Activated CD8-positive, alpha-beta memory T cell treated with anti-CD3 and anti-CD28 coated beads for 24 hours (primary cell): ENCODE measurements at places on chromosomes 13 and 19.

GRCh38 chr13:47813718-47814117 is 187.4 kb downstream of the SUCLA2 start:
- DNase-seq = no peak

DNA sequence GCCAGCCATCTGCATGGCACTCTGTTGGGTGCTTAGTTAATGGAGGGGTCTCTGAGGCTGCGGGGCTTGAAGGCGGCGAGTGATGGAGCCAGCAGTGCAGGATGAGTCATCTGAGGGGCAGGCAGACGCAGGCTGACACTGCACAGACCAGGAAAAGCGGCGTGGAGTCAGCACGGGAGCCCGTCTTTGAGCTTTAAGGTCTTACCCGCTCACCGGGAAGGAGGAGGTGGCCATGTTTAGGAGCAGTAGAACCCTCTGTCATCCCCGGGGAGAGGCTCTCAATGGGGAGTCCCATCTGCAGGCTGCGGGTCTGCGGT is 13.1 kb downstream of the NAXD start:
- DNase-seq = no peak

- DNase-seq = no peak
These were observed 52.5 kb upstream of the GTF3A start for GRCh38 chr13:27371932-27372331.

- DNase-seq = no peak
These were observed 243.4 kb downstream of the NHLRC3 start for GRCh38 chr13:39281539-39282150.

GRCh38 chr19:46842791-46843190 is 7.9 kb downstream of the AP2S1 start:
- DNase-seq = no peak

DNA sequence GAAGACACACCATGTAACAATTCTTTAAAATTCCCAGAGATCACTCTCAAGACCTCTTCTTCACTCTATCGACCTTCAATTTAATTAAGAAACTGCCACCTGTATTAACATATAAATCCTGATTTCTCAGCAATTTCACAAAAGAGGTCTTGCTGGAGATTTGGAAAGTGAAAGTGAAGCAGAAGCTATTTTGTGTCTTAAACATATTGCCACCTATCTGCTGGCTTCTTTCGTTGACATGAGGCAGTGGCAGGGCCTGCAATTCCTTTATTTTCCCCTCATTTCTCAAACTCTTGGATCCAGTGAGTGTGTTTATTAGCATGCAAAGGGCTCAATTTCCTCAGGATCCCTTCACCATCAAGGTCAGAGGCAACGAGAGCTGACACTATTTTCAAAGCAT is 780.2 kb upstream of the SLITRK1 start:
- DNase-seq = no peak

DNA sequence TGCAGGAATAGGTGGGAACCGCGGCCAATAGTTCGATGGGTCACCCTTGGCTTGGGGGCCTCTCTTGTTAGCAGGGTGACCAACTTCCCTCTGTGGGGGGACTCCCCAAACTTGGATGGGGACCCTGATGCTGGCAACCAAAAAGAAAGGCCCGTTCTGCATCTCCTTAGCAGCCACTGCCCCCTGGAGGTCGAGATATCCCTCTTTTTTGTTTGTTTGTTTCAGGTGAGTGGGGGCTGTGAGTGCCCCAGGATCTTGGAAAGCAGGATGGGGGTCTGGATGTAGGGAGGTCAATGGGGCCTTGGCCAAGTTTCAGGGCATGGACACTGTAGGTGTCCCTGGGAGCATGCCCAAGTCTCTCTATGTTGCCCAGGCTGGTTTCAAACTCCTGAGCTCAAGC is 7.7 kb upstream of the CRTC1 start:
- DNase-seq = no peak

DNA sequence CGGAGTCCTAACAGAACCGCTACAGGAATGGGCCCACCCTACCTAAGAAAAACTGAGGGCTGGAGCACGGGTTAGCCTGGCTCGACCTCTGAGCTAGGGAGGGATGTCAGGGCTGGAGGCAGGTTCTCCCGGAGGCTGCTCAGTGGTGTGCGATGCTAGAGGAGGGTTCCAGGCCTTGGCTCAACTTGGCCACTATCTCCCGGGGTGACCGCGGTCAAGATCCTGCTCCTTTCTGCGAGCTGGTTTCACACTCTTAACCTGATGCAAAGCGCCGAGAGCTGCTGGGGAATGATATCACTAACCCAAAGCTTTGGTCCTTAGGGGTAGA is 301 bp downstream of the POP4 start:
- DNase-seq = no peak

GRCh38 chr13:94553766-94554165 is 42.2 kb downstream of the TGDS start:
- DNase-seq = no peak

- DNase-seq = no peak
These were observed 4.7 kb upstream of the KBTBD7 start for GRCh38 chr13:41199079-41199478.

GRCh38 chr19:56088497-56089215 is 32.4 kb downstream of the ZNF787 start:
- DNase-seq = no peak

- no peak for DNase-seq
These were observed 74.6 kb upstream of the RNF113B start for GRCh38 chr13:98251708-98252107.

GRCh38 chr13:75702476-75702875 is 66.3 kb downstream of the LMO7 start:
- DNase-seq = no peak

DNA sequence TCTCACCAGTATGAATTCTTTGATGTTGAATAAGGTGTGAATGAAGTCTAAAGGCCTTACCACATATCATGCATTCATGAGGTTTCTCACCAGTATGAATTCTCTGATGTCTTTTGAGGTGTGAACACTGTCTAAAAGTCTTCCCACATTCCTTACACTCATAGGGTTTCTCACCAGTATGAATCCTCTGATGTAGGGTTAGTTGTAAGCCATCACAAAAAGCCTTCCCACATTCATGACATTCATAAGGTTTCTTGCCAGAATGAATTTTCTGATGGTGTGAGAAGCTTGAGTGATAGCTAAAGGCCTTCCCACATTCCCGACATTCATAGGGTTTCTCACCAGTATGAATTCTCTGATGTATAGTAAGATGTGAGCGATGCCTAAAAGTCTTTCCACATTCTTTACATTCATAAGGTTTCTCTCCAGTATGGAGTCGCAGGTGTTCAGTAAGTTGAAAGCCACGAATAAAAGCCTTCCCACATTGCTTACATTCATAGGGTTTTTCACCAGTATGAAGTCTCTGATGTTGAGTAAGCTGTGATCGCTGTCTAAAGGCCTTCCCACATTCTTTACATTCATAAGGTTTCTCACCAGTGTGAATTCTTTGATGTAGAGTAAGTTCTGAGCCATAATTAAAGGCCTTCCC is 27.7 kb downstream of the ZNF461 start:
- no peak for DNase-seq

GRCh38 chr13:80705371-80706163 is 364.6 kb upstream of the SPRY2 start:
- DNase-seq = no peak

- no peak for DNase-seq
These were observed 1.1 kb downstream of the PDE4A start for GRCh38 chr19:10421240-10422045.

DNA sequence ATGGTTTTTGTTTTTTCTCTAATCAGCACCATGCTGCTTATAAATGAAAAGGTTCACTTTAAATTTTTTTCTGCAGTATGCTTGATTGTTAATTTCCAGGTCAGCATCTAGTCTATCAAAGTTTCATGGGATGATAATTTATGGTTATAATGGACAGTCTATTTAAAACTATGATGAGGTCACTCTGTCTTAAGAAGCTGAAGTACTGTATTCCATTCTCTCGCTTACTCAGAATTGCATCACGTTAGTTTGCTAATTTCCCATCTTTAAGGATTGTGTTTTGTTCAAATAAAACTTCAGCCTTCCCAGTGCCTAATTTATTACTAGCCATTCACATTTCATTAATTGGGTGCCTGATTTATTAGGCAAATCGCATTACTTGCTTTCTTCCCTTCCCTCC is 94.3 kb downstream of the GPC6 start:
- DNase-seq = no peak

- peak; percentile 50 for DNase-seq
These were observed 60.7 kb upstream of the GPR183 start for GRCh38 chr13:99367663-99368448.

DNA sequence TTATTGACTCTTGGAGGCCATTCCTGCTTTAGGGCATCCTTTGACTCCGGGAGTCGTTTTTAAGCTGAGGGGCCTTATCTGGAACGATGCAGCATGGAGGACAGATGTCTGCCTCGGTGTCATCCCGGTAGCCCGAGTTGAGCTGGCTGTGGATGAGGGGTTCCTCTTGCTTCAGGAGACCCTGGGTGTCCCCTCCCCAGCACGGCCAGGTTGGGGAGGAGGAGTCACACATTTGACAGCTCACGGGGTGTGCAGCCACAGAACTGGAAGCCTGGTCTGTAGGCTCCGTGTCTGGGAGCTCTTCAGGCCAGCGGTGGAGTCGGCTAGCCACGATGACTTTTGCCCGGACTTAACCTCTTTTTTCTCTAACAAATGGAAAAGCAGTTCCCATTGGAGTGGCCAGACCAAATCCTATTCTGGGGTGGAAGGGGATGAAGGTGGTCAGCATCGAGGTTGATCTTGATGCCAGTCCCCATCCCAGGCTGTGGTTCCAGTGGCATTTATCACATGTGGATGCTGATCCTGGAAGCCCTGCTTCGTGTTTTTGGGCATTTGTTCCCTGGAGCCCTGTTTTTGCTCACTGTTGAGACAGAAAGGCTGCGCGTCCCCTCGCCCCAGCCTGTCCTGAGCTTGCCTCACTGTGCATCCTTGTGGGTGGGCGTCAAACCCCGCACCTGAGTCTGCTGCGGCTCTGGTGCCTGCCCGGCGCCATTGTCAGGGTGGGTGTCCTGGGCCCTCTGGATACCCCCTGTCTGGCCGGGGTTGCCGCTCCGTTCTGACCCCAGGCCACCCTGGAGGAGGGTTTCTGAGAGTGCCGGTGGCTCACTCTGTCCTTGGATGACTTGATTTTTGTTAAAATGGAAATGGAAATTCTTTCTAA is 12.0 kb downstream of the TFDP1 start:
- DNase-seq = peak; percentile 42

- DNase-seq = peak; percentile 85
These were observed 15.2 kb downstream of the UPF1 start for GRCh38 chr19:18846862-18847548.

- no peak for DNase-seq
These were observed 635.4 kb upstream of the ARGLU1 start for GRCh38 chr13:107203146-107203847.

- DNase-seq = no peak
These were observed 33.9 kb upstream of the CEACAM8 start for GRCh38 chr19:42628411-42629140.

DNA sequence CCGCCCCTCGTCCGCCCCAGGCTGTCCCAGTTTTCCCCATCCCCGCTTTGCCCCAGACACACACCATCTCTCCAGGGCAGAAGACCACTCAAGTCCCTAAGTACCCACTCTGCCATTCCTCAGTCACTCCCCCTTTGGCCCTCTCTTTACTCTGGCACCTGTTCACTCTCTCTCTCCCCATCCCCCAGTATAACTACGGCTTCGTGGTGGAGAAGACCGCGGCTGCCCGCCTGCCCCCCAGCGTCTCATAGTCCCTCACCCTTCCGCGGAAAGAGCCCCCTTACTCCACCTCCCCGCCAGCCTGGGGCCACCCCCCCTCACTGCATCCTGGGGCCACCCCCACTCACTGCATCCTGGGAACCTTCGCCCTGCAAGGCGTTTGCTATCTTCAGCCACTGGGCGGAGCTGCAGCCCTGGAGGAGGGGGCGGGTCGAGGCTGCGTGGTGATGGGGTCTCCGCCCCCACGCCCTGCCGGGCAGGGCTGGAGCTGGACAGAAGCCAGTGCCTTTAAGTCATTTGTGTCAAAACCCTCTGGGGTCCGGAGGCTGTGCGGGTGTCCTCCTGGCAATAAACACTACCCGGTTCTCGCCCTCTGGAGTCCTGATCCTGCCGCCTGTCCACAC is 5.0 kb downstream of the MVB12A start:
- peak; percentile 68 for DNase-seq

DNA sequence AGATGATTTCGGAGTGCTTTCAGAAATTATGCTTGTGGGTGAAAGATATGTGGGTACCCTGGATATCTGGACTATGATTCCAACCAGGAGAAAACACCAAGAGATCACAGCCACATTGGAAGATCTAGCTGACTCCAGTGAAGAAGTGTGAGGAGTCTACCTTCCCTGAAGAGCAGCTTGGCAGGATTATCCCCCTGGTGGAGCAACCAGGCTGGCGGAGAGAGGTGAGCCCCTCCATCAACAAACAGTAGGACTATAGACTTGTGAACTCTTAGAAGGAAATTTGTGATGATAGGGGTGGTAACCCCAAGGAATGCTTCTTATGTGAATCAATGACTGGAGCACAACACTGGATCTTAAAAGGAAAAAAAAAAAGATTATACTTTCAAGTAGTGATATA is 47.8 kb upstream of the DIAPH3 start:
- DNase-seq = no peak

DNA sequence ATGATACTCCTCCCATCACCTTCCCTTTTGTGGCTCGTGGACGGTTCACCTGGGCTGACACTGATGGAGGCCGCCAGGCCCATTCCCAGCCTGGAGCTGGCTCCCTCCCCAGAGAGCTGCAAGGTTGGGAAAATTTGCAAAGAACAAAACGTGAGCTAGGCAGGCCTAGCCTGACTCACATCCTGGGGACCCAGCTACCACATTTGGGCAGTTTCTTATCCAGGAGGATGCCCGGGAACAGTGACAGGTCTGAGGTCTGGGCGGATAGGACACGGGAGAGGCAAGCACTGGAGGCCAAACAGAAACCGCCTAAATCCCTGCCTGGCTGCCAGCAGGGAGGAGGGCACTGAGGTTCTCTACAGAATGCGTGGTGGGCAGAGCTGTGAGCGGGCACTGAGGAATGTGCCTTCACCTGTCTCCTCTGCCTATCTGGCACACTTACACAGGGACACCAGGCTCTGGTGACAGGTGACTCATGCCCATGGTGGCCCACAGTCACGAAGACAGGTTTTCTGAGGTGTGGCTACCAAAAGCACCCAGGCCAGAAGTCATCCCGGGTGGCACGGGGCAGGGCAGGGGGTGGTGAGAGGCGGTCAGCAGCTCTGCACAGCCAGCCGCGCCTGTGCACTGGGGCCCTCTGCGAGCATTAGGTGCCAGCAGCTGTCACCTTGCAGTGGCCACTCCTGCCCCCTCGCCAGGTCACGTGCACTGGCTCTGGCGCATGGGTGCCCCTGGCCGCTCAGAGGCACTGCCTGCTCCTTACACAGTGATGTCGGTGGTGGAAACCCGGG is 23.2 kb downstream of the SH3GL1 start:
- no peak for DNase-seq

DNA sequence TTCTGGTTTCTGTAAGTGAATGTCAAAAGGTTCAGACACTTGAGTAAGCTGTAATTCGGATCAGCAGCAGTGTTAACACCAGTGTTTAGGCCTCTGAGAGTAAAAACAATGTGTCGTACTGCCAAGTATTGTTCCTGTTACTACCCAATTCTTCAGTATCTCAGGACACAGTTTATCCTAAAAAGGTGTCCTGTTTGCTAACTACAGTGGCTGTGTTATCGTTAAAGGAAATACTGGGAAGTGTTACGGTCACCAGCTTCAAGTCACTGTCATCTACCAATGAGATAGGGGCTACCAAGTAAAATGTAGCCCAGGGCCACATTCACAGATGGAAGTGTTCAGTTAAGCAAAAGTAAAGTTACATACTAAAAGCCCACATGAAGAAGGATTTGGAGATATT is 2.3 kb upstream of the UPF3A start:
- DNase-seq = no peak
